Hematopoietic multipotent progenitor cell treated with erythropoietin and hydrocortisone succinate and interleukin-3 and kit ligand, for 6 days (in vitro differentiated cells): ENCODE measurements at places on chromosomes 3 and 15.
A peak's percentile ranks its signal among the peaks of the same experiment; 100 is the strongest.

DNA sequence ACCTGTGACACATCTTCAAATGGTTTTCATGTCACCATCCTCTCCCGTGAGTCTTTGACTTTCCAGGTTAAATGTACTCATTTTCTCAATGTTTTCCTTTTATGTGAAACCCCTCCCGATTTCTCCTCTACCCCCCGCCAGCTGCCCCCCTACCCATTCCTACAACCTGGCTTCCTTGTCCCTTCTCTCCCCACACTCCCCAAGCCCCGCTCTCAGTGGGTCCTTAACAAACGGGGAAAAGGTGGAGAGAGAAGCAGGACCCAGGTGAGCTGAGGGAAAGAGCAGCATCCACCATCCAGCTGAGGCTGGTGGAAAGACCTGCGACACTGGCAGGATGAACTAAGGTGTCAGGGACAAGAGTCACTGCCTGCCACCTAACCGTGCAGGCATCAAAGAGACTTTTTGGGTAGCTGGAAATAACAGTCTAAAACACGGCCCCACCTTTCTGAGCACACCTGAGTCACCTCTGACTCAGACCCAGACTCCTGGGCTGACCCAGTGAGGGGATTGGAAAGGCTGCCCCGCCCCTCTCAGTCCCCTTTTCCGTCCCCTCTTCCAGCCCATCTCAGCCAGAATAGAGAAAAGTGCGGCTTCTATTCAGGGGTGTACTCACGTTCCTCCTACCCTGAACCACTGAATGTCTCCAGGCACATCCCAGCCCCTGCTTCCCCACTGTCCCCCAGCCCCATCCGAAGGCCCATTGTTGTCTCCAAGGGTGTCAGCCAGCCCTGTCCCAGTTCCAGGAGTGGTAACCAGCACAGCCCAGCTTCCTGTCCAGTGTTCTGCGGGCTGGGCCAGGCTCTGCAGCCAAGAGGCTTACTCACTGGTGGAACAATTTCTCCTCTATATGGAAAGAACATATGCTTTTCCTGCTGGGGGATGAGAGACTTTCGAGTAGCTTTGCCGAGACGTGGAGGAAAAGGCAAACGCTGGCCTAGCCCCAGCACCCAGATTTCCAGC is 20.4 kb downstream of the ISG20 start:
- no peak for DNase-seq

- DNase-seq = peak; percentile 84
Observed at GRCh38 chr15:91055548-91056331, 33.3 kb upstream of the VPS33B start.

DNA sequence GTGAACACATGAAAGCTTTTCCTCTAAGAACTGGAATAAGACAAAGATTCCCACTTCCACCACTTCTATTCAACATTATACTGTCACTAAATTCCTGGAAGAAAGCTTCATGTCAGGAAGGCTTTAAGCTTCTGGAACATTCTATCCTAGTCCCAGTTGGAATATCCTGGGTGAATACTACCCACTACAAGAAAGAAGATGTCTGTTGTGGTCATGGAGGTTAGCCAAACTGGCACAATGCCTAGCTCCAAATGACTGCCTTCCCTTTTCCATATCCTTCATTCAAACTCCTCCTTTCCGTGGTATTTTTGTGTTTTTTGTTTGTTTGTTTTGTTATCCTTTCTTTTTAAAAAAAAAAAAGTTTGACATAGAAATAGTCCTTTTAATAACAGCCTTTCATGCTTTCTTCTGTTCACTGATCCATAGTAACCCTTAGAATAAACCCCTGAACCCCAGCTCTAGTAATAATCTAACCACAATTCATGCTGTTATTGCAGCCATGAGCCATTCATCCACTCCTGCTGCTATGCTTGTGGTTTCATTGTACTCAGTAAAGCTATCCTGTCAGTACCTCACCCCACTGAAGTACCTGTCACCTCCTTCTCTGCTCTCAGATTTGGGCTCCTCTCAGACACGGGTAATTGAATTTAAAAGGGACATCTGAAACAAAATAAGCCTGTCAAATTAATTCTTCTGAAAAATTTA is 447.5 kb downstream of the IGSF11 start:
- no peak for DNase-seq

- DNase-seq = peak; percentile 57
Observed at GRCh38 chr3:57227930-57228751, 612 bp downstream of the APPL1 start.

DNA sequence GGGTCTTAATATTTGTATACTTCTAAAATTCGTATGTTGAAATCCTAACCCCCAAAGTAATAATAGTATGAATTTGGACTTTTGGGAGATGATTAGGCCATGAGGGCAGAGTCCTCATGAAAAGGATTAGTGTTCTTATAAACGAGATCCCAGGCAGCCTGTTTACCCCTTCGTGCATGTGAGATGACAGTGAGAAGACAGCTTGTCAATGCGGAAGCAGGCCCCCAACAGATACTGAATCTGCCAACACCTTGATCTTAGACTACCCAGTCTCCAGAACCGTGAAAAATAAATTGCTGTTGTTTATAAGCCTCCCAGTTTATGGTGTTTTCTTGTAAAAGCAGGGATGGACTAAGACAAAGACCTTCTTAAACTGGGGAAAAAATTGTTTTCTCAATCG is 714.2 kb downstream of the SI start:
- no peak for DNase-seq

GRCh38 chr3:103918336-103918735 is 1448.4 kb upstream of the ALCAM start:
- DNase-seq = no peak

- no peak for DNase-seq
Observed at GRCh38 chr3:194606941-194607340, 26.3 kb downstream of the TMEM44 start.

DNA sequence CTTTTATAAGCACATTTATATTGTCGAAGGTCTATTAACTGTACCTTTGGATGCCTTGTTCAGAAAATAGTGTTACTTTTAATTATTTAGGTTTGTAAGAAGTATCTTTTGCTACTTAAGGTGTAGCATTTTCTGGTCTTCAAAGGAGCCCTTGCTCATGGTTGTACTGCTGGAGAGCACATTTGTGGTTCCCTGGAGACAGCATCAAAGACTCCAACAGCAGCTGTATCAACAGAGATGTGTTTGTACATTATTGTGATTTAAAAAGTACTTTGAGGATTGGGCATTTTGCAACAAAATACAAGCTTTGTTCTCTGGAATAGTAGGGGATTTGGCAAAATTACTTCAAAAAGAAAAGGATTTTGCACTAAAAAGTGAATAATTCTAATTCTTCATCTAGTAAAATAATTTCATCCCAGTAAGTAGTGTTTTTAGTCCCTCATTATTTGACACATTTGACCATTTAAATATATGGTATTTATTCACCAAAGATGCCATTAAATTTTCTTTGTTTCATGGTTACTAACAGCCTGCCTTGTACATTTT is 16.5 kb downstream of the TBC1D23 start:
- no peak for DNase-seq

- no peak for DNase-seq
Observed at GRCh38 chr3:126026277-126026751, 57.3 kb downstream of the ROPN1B start.

- DNase-seq = no peak
Observed at GRCh38 chr3:172786036-172786435, 35.5 kb downstream of the ECT2 start.
